ENCODE measurements at places on chromosomes 13 and 19.

DNA sequence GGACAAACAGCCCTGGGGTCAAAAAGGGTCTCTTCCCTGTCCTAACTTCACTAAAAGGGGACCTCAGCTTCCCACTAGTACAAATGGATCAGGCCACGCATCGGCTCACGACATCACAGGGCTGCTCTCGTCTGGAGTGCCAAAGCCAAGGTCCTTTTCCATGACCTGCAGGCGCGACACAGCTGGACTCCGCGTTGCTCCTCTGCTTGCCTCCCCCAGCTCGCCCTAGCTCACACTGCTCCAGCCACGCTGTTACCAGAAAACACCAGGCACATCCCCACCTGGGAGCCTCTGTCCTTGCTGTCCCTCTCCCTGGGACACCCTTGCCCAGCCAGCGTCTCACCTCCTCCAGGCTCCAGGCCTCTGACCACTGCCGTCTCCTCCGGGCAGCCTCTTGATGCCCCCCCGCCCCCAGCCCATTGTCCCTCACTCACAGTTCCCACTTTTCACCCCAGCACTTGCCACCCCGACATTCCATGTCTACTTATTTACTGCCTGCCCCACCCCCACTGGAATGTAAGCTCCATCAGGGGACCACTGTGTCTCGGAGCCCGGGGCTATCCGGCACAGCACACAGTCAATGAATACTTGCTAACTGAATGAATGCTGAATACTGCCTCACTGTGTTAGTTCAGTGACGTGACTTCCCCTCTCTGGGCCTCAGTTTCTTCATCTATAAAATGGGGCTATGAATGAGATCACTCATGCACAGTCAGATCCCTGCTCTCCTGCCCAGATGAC lies 20.7 kb downstream of the AKT2 start:
- DNase-seq = no peak

DNA sequence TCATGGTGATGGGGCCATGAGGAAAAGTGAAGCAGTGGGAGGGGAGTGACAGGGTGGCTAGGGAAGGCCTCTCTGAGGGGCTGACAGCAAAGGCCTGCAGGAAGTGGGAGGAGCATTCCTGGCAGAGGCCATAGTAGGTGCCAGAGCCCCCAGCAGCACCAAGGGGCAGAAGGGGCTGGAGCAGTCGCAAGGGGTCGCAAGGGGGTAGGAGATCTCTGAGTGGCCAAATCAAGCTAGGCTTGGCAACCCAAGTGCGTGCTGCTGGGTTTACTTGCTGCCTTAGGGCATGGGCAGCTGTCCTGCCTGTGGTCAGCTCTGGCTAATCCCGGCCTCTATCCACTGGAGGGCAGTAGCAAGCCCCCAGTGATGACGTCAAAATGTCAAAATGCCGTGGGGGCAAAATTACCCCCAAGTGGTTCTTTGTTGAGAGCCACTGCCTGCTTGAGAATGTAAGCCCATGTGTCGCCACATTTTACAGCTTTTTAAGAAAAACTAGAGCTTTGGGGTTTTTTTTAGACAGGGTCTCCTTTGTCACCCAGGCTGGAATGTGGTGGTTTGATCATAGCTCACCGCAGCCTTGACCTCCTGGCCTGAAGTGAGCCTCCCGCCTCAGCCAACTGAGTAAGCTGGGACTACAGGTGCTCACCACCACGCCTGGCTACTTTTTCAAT lies 11.8 kb downstream of the CCDC97 start:
- DNase-seq = peak; percentile 72

GRCh38 chr19:34150558-34150957 lies 21.7 kb upstream of the LSM14A start:
- no peak for DNase-seq

DNA sequence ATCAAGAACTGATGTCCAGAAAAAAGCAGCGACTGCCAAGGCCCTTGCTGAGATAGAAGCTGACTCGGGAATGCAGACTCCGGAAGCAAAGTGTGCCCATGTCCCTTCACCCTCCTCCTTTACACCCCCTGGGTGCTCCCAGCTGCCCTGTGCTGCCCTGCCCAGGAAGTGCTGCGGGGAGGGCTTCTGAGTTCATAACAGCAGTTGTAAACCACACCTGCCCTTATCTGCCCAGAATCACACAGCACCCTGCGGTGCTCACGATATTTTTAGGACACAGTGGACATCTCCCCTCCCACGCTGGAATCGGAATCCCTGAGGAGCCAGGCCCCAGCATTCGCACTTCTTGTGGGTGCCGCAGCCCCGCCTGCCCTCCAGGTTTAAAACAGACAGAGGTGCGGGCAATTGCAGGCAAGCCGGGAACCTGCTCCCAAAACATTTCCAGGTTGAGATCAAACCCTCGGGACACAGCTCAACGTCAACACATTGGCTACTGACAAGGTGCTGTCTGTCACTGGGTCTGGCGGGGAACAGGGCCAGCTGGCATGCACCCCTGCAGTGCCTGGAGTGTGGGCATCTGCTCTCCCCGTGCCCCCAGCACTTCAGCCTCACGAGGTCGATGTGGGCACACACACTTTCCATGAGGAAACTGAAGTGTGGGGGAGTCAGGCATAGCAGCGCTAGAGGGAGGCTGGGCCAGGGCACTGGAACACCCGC lies 36.8 kb downstream of the RAB20 start:
- no peak for DNase-seq

DNA sequence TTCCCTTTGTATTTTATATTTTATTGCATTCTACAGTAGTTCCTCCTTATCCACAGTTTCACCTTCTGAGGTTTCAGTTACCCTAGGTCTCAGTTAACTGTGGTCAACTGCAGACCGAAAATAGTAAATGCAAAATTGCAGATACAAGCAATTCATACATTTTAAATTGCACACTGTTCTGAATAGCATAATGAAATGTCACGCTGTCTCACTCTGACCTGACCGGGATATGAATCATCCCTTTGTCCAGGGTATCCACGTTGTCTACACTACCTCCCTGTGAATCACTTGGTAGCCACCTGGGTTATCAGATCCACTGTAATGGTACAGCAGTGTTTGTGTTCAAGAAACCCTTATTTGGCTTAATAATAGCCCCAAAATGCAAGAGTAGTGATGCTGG lies 325.0 kb downstream of the DNAJC15 start:
- no peak for DNase-seq

- DNase-seq = peak; percentile 74
Measured at GRCh38 chr19:6811906-6812305, 39.4 kb downstream of the VAV1 start.

DNA sequence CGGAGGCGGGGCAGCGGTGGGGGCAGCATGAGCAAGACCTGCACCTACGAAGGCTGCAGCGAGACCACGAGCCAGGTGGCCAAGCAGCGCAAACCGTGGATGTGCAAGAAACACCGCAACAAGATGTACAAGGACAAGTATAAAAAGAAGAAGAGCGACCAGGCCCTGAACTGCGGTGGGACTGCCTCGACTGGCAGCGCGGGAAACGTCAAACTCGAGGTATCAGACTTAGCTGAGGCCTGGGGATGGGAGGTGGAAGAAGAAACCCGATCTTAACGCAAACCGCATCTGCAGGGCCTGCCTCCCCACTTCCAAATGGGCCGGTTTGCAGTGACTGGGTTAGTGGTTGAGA lies 693 bp downstream of the RFXAP start:
- DNase-seq = no peak

DNA sequence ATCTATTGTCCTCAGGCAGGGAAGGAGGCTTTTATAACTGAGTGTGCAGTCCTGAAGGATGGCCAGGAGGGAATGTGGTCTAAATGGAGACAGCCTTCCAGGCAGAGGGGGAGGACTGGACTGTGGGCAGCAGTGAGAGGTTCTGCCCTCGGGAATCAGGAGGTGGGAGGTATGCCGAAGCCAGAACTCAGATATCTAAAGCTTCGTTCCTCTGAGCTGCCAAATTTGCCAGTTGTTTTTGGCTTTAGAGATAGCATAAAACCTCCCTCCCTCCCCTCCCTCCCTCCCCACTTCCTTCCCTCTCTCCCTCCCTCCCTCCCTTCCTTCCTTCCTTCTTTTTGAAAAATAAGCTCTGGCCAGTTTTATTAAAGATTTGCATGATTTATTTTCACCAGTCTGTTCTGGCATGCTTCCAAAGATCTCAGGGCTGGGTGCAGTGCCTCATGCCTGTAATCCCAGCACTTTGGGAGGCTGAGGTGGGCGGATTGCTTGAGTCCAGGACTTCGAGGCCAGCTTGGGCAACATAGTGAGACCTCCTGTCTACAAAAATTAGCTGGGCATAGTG lies 2.4 kb downstream of the MEDAG start:
- DNase-seq = peak; percentile 10

DNA sequence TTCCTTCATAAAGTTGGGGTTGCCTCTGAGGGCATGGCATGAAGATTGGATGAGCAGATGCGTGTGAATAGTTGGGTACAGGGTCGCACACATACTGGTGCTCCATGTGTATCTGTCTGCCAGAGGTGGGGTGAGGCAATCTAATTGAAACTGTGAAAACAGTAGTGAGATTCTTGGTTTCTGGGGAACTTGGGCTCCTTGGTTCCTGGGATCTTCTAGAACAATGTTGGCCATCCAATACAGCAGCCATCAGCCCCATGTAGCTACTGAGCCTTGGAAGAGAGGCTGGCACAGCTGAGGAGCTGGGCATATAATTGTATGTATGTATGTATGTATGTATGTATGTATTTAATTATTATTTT lies 616 bp downstream of the FCHO1 start:
- DNase-seq = no peak

GRCh38 chr19:39032063-39032918 lies at the start of gene FBXO27:
Gene FBXO27 (minus strand): TSS chr19:39032549. CDS start chr19:39032227, 322 bp downstream.
- no peak for DNase-seq

DNA sequence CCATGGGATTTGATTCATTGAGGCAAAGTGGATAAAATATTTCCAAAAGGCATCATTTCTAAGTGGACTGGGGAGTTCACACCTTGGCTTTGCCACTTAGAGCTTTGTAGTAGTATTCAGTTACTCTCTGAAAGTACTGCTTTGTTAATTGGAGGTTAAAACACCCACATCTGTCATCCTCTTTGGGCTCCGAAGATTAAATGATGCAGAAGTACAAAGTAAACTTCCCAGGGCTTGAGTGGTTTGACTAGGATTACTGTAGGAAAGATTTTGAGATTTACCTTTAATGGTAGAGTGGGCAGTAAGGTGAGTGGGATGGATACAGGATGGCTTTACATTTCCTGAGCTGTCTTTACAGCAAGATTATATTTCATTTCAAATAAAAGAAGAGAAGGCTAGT lies 42.4 kb downstream of the WASF3 start:
- DNase-seq = no peak

GRCh38 chr13:78596736-78597601 lies 6.4 kb downstream of the POU4F1 start:
- no peak for DNase-seq

- DNase-seq = no peak
Measured at GRCh38 chr19:5666921-5667610, 13.2 kb downstream of the MICOS13 start.

DNA sequence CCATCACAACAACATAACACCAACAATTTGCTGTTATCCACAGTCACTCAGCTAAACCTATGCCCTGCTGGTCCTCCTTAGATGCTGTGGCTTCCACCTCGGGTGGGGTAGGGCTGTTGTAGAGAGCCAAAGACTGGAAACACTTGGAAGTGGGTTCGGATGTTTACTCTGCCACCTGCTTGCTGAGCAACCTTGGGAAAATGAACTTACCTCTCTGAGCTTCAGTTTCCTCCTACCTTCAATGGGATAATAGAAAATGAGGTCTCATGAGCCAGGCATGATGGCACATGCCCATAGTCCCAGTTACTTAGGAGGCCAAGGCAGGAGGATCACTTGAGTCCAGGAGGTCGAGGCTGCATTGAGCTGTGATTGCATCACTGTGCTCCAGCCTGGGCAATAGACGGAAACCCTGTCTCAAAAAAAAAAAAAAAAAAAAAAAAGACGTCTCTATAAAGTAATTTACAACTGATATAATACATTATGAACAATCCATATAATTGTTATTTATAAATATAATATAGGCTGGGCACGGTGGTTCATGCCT lies 3.3 kb upstream of the SYCN start:
- no peak for DNase-seq

- DNase-seq = peak; percentile 74
Measured at GRCh38 chr19:4977299-4978174, 8.6 kb downstream of the KDM4B start.

GRCh38 chr19:32397671-32398101 lies 7.9 kb upstream of the DPY19L3 start:
- peak; percentile 33 for DNase-seq

DNA sequence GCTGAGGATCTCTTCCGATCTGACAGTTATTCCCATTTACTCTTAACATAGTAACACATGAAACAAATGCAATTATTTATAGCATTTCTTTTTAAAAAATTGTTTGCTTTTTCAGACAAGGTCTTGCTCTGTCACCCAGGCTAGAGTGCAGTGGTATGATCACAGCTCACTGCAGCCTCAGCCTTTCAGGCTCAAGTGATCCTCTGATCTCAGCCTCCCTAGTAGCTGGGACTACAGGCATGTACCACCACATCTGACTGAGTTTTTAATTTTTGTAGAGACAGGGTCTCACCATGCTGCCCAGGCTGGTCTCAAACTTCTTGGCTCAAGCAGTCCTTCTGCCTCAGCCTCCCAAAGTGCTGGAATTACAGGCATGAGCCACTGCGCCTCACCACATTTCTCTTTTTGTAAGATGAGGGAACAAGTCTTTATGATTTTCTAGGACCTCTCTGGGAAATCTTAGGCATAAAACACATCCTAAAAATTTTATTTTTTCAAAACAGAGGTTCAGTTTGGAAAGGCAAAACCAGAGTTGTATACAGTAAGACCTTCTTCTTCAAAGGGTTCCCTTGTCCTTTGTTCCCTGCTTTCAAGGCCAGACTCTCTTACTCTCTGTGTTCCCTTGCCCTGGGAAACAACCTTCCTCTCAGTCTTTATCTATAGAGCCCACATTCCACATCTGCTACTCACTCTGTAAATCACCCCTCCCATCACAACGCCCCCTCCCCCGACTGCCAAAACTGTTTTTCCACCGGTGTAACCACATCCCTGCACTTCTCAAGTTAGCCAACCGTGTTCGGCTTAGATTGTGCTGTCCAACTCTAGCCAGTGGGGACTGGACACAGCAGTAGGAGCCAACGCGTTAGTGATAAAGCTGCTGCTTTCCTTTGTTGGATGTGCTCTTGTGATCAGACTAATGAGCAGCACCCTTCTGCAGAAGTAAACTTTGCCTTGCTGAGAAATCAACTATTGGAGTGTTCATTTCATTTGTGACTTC lies 56.2 kb downstream of the DHRS12 start:
- no peak for DNase-seq

GRCh38 chr13:50981686-50982085 lies 72.1 kb downstream of the RNASEH2B start:
- DNase-seq = no peak

GRCh38 chr19:1853295-1854038 lies 5.2 kb upstream of the REXO1 start:
- DNase-seq = peak; percentile 68

GRCh38 chr19:29006057-29006735 lies 206.8 kb downstream of the UQCRFS1 start:
- no peak for DNase-seq

All from HTR-8/SVneo (cell line).